Stimulated activated naive CD8-positive, alpha-beta T cell treated with anti-CD3 and anti-CD28 coated beads, Interleukin-15, amount 100 ng/mL, for 72 hours (primary cell): ENCODE measurements at places on chromosomes 5 and 9.

- DNase-seq = no peak
Observed at GRCh38 chr5:98424681-98425450, 348.6 kb upstream of the RGMB start.

DNA sequence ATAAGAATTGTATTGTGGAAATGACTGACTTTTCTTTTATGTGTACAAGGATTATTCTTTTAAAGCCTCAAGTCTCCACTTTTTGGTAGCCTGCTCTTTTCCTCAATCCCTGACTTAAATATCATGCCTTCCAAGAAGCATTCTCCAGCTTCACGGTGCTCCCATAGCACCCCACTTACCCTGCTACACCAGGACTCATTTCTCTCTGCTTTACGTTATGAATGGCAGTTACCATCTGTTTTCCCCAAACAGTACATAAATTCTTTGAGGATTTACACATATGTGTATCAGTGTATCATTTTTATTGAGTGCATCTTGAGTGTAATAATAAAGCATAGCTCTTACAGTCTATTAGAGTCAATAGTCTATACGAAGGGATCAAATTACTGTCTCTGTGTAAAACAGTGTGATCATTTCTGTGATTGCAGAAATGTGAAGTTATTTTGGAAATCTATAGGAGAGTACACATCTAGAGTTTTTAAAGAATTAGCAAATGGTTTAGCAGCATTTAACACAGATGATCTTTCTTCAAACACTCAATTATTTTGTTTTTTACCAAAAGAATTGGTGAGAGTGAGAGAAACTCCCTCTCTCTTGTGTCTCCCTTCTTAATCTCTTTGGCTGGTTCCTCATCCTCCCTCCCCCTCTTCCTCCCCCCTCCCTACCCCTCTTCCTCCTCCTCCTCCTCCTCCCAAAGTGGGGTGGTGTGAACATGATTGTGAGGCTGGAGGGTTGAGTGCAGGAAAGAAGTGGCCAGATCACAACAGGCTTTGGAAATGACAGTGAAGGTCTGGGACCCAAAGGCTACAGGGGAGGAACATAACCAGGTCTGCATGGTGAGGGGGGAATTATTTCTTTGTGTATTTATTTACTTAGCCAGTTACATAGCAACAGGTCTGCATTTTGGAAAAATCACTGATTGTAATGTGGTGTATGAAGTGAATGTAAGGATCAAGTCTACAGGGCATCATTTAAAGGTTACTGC lies 27.6 kb upstream of the ECM2 start:
- no peak for DNase-seq

- no peak for DNase-seq
Observed at GRCh38 chr9:105141146-105141975, 103.1 kb upstream of the SLC44A1 start.

- no peak for DNase-seq
Observed at GRCh38 chr9:23081377-23081776, 634.8 kb downstream of the DMRTA1 start.

GRCh38 chr9:129021091-129021490 lies 7.0 kb downstream of the SH3GLB2 start:
- no peak for DNase-seq

DNA sequence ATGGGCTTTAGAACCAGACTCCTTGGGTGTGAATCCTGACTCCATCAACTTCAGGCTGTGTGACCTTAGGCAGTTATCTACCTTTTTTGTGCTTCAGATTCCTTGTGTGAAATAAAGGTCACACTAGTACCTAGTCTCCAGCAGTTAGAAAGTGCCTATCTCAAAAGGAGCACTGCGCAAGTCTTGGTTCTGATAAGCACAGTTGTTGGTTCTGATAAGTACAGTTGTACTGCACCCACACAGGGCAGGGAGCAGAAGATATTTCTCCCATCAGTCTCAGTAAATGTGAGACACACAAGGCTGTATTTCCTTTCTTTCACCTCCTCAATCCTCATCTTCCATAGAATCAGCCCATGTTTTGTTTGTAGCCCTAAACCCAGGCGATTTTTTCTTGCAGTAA lies 116.6 kb upstream of the DPYSL3 start:
- DNase-seq = no peak

DNA sequence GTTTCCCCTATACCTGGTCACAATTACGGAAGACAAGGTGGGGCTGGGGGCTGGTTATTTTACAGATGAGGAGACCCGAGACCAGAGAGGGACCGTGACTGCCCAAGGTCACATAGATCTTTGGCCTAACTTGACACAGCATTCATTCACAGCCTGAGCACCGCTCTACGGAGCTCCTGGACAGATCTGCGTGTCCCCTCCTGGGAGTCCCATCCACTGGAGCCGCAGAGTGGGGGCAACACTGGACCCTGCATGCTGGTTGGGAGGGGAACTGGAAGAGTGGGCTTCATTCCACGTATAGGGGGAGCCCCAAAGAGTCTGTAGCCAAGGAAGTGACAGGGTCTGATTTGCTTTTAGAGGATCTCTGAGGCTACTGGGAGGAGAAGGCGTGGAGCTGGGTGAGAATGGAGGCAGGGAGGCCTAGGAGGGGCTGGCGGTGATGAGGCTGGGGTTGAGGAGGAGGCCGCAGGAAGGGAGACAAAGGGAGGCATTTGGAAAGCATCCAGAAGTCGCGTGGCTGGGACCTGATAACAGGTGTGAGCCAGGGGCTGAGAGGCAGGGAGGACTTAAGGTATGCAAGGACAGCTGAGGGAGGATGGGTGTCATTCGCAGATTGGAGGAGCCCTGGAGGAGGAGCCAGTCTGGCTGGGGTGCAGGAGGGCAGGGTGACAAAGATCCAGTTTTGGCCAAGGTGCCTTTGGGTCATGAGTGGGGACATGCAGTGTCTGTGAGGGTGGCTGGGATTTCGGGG lies 64.3 kb upstream of the IER5L start:
- no peak for DNase-seq

DNA sequence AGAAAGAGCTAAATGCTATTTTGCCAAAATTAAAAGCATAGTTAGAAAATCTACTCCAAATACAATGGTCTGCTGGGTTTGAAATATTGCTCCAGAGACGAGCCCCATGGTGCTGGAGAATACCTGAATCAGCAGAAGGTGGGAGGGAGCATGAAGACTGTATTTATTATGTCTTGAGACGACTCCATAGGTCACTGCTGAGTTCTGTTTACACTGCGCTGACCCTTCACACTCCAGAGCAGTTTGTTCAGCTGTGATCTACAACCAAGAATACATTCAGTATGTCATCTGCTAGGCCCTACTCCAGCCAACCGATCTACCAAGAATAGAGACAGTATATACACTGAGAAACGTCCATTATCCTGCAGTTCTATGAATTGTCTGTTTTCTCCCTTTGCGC lies 150.5 kb downstream of the TLE1 start:
- DNase-seq = no peak

DNA sequence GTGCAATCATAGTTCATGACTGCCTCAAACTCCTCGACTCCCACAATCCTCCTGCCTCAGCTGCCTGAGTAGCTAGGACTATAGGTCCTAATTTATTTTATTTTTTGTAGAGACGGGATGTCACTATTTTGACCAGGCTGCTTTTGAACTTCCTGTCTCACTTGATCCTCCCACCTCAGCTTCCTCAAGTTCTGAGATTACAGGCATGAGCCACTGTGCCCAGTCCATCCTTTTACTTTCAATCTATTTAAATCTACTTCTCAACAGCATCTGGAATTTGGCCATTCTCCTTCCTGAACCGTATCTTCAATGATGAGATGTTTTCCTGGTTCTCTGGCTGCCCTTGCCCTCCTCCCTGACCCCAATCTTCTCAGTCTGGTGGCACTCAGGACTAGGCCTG lies 12.2 kb upstream of the GRIN1 start:
- DNase-seq = no peak

DNA sequence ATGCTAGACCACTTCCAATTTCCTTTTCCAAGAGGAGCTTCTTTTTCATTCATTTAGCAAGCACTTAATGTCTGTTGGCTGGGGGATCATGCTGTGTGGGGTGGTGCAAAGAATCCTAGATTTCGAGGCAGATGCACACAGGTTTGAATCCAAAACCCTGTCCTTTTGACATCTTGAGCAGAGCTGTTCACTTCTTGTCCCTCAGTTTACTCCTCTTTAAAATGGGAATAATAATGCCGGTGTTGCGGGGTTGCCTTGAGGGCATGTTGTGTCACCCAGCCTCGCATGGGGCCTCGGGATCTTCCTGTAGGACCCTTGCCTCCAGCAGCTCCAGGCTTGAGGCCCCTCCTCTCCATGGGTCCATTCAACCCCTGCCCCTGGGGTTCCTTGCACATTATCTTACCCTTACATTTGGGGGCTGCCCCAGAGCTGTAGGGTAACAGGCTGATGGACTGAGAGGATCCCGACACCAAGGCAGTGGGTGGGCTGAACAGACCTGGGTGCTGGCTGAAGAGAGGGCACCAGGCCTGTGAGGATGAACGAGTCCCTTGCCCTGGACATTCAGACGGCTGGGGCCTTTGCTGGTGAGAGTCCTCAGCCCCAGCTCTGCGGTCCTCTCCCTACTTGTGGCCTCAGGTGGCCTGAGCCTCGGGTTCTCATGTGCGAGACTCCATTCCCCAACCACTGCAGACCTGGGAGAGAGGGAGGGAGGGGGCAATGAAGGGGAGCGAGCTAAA lies 145.8 kb downstream of the BARX1 start:
- DNase-seq = no peak

DNA sequence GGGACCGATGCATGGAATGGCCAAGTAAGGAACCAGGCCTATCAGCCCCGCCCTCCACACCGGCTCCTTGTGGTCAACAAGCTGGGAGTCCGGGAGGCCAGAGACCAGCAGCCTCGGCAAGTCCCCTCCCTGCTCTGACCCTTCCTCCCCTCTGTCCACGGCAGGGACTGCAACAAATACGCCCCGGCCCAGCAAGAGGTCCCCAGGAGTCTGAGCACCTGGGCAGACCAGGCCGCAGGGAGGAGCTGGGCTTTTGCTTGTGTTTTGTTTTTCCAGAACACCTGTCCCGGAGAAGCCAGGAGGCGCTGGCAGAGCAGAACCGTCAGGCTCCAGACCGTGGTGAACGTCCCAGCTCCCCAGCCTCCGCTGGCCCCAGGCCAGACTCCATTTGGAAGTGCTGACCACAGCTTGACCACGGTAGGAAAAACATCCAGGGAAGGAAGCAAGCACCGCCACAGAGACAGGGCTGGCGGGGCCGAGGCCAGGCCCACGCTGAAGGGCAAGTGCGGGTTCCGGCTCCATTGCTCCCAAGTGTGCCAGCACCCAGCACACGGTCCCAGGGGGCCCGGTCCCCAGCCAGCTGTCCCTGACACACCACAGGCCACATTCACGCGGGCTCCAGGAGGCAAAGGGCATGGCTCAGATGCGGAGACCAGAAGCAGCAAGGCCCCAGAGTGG lies 56.7 kb downstream of the VAV2 start:
- DNase-seq = no peak

GRCh38 chr5:56534102-56534829 lies 281.1 kb upstream of the MAP3K1 start:
- DNase-seq = no peak

- DNase-seq = no peak
Observed at GRCh38 chr5:2519153-2519552, 232.3 kb downstream of the IRX2 start.

- DNase-seq = no peak
Observed at GRCh38 chr9:34331196-34331595, 1.8 kb downstream of the NUDT2 start.

DNA sequence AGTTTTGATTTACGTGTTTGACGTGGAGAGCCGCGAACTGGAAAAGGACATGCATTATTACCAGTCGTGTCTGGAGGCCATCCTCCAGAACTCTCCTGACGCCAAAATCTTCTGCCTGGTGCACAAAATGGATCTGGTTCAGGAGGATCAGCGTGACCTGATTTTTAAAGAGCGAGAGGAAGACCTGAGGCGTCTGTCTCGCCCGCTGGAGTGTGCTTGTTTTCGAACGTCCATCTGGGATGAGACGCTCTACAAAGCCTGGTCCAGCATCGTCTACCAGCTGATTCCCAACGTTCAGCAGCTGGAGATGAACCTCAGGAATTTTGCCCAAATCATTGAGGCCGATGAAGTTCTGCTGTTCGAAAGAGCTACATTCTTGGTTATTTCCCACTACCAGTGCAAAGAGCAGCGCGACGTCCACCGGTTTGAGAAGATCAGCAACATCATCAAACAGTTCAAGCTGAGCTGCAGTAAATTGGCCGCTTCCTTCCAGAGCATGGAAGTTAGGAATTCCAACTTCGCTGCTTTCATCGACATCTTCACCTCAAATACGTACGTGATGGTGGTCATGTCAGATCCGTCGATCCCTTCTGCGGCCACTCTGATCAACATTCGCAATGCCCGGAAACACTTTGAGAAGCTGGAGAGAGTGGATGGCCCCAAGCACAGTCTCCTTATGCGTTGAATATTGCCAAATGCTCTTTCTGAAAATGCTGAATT lies 850 bp downstream of the RRAGA start:
- peak; percentile 17 for DNase-seq

DNA sequence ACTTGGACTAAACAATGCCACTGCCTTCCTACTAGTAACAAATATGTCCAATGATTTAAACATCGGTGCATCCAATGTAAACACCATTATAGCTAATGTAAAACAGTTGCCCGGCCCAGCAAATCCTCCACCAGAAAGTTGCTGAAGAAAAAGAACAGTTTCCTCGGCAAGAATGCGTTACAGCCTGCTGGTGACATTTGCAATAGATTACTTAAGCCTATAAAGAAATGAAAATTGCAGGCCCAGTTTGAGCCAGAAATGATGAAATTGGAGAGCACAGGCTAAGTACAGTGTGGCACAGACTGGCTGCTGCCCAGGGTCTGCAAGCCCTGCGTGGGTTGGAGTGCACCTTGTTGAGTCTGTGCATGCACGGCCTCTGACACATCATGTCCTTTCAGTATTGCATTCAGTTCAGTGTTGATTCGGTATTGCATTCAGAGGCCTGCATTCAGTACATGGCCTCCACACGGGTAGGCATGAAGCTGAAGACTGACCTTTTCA lies 406.0 kb upstream of the KLF4 start:
- no peak for DNase-seq

DNA sequence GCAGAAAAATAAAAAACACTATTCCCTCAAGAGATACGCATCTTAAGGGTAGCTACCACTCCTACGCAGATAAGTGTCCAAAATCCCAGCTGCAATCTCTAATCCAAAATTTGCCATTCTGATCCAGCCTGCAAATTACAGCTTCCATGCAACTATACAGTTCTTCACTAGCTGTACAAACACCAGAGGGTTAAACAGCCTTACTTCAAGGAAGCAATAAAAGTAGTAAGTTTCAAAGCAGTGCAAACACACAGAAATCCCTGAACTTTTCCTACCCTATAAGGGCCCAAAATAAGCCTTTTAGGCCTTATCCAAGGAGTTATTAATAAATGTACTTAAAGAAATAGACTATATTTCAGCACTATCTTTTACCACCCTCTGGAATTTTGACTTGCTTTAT lies 39.5 kb downstream of the PWWP2A start:
- no peak for DNase-seq

GRCh38 chr9:33180526-33181184 lies 13.5 kb upstream of the B4GALT1 start:
- no peak for DNase-seq

GRCh38 chr5:104247260-104247659 lies 684.7 kb upstream of the NUDT12 start:
- DNase-seq = no peak

- no peak for DNase-seq
Observed at GRCh38 chr5:87705876-87706275, 293.1 kb upstream of the CCNH start.
